ENCODE measurements at places on chromosomes 7 and 10.

DNA sequence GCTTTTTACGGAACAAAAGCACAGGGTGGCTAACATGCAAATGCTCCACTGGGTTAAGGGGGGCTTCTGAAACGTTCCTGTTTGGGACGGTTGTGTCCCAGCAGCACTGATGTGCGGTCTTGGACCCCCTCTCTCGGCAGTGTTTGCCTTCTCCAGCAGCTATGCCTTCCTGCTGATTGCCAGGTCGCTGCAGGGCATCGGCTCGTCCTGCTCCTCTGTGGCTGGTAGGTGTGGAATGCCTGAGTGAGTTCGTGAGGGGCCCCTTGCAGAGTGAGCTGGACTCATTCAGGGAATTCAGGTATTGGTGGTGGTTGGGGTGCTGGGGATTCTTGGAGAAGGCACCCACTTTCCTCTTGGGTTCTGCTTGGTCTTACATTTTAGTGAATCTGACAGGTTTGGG lies 13.0 kb downstream of the SLC18A2 start:
- DNase-seq, result no peak

DNA sequence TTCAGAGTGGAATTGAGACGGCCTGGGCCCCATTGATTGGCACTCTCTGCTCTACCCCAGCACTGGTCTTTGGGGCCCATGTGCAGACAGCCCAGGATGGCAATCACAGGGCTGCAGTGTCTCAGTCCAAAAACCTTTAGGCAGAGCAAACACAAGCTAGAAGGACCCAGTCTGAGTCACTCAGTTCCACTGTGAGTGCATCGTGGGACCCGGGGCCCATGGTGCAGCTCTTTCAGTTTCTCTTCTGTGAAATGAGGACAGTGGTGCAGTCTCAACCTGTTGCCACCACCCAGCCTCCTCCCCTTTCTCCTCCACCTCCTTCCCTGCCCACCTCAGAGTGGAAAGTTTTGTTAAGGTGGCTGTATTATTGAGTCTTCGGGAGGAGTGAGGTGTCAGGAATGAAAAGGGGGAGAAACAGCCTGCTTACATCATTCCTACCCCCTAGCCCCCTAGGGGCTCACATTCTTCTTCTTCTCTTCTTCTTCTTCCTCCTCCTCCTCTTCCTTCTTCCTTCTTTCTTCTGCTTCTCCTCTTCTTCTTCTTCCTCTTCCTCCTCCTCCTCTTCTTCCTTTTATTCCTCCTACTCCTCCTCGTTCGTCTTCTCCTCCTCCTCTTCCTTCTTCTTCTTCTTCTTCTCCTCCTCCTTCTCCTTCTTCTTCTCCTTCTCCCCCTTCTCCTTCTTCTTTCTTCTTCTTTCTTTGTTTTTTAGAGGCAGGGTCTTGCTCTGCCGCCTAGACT lies 19.5 kb upstream of the CARD11 start:
- DNase-seq, result no peak

DNA sequence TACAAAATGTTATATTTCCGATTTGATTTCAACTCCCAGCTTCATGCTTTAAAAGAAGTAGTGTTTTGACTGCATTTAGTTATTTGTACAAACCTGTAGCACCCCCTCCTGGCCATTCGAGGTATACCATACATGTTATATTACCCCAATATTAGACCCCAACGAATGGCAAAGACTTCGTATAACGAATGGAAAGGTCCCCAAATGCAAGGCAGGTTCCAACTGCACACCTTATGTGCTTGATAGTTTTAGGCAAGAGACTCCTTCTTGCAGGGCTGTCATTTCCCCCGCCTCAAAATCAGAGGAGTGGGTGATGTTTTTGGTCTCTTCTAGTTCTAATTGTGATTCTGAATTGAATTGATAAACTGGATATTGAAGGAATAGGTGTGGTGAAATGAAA lies 101.1 kb upstream of the TARP start:
- DNase-seq, result peak; percentile 60

DNA sequence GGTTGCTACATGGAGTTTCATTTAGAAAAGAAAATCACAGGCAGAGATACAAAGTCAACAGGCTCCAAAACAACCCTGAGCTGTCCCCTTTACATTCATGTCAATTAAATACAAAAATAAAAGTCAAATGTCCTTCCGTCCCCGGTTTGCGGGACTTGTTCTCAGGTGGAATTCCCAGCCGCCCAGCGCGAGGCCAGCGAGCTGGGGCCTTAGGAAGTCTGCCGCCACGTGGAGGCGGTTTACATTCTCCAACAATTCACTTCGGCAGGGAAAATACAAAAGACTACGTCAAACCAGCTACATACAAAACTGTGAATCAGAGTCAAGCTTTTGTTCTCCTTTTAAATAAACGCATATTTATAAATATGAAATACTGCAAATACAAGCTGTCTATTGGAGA lies 25.3 kb upstream of the DDC start:
- DNase-seq, result no peak
